ENCODE measurements at places on chromosomes 4 and X. TPM values are rescaled to one million over a fixed set of nuclear protein-coding genes. Genes with fewer than 3 reads are reported as not detected.

Gene GSX2
- total RNA-seq = not detected

DNA sequence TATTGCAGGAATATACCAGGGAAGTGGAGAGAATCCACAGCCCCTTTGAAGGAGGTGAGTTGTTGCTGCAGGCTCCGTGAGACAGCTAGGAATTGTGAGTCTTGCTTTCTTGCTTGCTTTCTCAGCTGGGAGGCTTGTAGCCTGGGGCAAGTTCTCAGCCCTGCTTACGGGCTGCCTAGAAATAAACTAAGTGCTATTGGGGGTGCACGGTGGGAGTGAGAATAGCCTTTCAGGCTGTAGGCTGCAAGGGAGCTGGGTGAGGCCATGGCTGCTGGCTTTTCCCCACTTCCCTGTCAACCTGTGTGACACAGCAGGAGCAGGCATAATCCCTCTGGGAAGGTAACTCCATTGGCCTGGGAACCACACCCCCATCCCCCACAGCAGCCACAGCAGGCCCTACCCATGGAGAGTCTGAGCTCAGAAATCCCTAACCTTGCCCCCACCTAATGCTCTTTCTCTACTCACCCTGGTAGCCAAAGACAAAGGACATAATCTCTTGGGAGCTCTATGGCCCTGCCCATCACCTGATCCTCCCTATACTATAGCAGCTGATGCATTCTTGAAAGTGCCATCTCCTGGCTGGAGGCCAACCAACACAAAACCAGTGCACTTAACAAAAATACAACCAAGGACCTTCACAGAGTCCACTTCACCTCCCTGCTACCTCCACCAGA lies 113.0 kb downstream of the MMRN1 start:
- DNase-seq = no peak

- DNase-seq = no peak
Measured at GRCh38 chr4:139736661-139737060, 71.0 kb downstream of the MGST2 start.

DNA sequence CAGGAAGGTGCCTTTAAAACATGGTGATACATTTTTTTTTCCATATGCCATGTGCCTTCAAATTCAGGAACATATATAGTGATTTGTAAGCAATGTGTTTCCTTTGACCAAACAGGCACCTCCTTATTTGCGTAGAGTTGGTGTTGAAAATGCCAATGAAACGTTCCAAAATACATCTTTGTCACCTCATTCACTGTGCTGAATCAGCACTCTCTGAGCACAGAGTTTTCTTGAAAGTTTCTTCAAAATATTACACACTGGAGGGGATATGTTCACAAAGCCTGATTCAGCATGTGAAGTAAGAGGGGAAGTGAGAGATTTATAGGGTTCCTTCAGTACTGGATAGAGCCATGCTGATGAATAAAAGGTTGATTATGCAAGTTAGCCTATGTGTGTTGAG lies 85.7 kb upstream of the PRR32 start:
- no peak for DNase-seq

DNA sequence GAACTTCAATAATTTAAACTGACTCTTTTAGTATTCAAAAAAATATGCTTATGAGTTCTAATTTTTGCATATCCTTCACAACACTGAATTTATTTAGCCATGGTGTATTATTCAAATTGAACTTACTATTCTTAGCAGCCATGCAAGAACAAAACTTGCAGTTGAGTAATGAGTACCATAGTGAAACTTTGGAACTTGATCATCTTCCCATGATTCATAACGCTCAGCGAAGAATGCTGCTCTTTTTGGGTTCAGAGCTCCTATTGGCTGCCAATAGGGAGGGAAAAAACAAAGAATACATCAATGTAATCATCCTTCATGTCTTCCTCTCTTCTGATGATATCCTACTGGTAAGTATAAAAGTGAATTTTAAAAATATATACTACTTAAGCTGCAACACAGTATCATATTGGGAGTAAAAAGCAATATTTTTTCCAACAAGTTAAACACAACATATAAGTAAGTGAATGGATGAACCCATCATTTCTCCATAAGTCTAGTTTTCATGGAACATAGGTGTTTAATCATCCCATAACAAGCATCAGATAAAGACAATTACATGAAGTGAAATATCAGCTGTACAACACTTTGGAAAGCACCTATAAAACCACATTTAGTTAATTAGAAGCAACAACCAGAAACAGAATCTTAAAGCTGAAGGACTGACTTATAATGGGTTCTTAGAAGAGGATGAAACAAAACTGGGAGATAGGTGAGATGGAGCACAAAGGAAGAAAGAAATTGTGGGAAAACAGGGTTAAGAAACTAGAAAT lies 145.2 kb upstream of the MAB21L2 start:
- DNase-seq = no peak

DNA sequence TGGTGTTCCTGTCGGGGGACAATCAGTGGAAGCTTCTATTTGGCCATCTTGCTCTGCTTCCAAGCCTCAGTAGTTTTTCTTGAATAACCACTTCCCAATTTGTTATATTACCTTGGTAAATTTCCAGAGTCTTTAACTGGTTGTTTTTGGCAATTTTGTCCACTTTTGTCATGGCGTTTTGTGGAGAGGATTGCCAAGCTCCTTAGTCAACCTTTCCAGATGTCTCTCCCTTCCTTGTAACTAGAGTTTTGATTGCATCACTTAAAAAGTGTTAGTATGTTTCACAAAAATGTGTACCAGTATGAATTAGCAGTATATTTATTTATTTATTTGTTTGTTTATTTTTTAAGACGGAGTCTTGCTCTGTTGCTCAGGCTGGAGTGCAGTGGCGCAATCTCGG lies 15.8 kb upstream of the UXT start:
- DNase-seq = no peak

DNA sequence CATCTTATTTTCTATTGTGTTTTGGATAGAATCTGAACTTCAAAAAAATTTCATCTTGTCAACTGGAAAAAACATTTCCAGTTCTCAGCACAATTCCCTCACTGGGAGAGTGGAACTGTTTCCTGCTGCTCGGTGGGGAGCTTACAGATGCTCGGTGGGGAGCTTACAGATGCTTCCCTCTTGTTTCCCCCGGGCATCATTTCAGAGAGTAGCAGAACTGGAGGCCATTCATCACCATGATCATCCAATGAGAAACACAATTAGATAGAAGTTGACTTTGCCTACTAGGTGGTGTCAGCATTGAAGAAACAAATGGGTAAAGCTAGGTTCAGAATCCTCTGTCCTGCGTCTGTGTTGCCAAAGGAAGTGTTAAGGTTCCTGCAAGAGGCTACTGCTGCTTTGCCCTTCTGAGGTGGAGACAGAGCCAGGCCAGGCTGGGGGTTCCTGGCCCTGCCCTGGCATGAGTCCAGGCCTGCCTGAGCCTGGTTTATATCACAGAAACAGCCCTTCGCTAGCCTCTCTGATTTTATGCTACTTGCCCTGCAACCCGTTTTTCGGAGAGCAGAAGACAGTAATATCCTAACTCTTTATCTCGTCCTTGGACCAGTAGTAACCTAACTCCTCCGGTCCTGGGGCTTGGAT lies 70.6 kb downstream of the TAPT1 start:
- no peak for DNase-seq

GRCh38 chr4:144861471-144861870 lies 215.5 kb downstream of the HHIP start:
- DNase-seq = no peak

GRCh38 chr4:8727131-8727530 lies 134.6 kb downstream of the CPZ start:
- peak; percentile 5 for DNase-seq

DNA sequence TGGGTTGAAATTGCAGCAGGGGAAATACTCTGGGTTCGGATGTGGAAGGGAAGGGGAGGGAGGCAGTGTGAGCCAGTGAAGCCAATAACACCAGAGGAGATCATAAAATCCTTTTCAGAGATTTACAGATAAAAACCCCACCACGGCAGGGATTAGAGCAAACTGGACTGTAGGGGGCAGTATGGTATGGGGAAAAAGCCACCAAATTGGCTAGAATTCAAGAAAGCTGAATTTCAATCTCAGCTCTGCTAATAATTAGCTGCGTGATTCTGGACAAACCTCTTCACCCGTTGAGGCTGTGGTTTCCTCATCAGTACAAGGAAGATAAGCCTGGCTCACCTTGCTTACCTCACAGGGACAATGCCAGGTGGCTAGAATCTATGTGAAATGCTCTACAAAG lies 108.1 kb downstream of the ATG4A start:
- DNase-seq = peak; percentile 41

DNA sequence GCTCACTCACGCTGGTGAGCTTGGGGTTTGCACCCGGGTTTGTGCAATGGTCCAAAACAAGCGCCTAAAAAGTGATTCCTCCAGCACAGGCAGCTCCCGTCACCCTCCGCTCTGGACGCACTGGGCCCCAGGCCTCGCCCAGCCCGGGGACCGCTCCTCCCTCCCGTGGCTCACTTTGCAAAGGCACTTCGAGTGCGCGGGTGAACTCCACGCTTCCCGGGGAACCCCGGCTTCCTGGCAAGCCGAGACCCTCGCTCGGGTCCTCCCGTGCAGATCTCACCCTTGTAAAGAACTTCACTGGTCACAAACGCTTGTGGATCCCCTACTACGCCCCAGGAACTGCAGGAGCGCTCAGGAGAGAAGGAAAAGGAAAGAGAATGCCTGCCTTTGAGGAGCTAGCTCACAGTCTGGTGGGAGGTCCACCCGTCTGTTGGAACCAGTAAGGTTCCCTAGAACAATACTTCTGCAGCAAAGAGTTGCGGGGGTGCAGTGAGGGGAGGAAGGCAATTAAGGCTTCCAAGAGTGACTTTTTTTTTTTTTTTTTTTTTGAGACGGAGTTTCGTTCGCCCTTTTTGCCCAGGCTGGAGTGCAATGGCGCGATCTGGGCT lies at the start of gene CTPS2:
Gene CTPS2 (minus strand): TSS at position 122 of the 608 bp plus-strand sequence. CDS start 9,767 bp downstream, outside the sequence.
- peak; percentile 86 for DNase-seq

DNA sequence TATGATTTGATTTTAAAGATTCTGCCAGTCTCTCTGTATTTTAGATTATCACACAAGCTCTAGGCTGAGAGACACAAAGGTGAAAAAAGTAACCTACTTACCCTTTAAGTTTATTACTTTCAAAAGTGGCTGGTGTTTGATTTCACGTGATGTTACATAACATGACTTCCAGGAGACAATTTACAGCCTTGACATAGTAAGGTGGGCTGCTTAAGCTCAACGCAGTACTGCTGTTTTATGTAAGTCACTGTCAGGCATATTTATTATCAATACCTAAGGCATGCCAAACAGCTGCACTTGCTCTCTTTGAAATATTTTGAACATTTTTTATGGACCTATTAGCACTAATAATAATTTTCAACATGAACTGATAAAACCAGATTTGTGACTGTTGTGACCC lies 451.5 kb upstream of the FAM241A start:
- peak; percentile 27 for DNase-seq

DNA sequence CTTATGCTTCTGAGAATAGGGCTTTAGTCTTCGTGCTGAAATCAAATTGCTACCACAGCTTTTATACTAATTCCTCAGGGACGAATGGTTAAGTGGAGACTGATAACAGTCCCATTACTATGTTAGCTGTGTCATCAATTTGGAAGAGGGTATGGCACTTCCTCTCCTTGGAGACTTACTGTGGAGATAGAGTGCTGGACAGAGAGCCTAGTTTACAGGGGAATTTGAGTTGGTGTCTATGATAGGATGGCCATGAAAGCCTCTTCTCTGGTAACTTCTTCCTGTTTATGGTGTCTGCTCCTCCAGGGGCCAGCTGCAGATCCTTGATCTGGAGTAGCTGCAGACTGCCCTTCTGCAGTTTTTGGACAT lies 167.7 kb downstream of the ZNF518B start:
- DNase-seq = no peak

- no peak for DNase-seq
Measured at GRCh38 chrX:13511241-13511943, 58.0 kb upstream of the EGFL6 start.

DNA sequence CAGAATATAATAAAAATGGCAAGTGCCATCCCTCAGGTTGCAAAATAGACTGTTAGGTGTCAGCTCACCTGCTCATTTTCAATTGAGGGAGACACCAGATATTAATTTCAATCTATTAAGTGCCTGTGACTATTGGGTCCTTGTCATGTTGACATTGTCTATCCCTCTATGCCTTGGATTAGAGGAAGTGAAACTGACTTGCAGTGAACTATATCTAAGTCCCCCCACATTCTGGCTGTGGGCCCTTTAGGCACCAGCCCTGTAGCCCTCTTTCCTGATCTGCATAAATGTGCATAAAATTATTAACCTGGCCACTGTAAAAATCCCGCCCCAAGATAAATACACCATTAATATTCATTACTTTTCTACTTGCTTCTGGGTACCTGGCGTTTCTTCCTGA lies 293.0 kb upstream of the CLNK start:
- DNase-seq = no peak

- DNase-seq = peak; percentile 84
Measured at GRCh38 chrX:47366041-47366722, 4.2 kb upstream of the ZNF157 start.

Gene LANCL3
- 0.38 TPM for total RNA-seq

DNA sequence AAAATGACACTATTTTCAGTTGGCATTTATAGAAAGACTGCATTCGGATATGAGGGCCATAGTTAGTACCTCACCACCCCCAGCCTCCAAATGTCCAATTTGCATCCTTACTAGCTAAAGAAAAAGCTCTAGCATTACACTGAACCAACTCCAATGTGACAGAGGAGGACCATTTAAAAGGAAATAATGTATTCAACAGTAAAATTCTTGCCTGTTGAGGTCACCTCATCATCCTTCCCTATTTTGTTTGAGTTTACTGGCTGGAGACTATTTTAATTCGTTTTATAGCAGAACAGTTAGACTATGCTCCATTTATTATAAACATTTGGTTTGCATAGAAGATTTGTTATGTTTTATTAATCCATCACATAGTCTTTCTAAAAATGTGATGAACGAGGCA lies 88.2 kb upstream of the PPARGC1A start:
- no peak for DNase-seq

DNA sequence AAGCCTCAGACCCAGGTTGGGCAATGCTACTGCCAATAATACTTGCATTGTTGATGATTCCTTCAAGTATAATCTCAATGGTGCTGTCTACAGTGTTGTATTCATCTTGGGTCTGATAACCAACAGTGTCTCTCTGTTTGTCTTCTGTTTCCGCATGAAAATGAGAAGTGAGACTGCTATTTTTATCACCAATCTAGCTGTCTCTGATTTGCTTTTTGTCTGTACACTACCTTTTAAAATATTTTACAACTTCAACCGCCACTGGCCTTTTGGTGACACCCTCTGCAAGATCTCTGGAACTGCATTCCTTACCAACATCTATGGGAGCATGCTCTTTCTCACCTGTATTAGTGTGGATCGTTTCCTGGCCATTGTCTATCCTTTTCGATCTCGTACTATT lies 7.4 kb downstream of the LPAR4 start:
- no peak for DNase-seq

Gene CLIC2
- total RNA-seq = 22.8 TPM

- no peak for DNase-seq
Measured at GRCh38 chrX:16750136-16750535, 30.7 kb downstream of the SYAP1 start.

GRCh38 chr4:10354225-10354624 lies 103.0 kb downstream of the ZNF518B start:
- DNase-seq = no peak

- peak; percentile 66 for DNase-seq
Measured at GRCh38 chr4:1721666-1722550, 587 bp downstream of the TACC3 start.

GRCh38 chrX:130028196-130028595 lies 45.8 kb downstream of the BCORL1 start:
- no peak for DNase-seq

Data from kidney (tissue), 22 donors.